CD4-positive, alpha-beta T cell treated with Interleukin-4 for 4 hours (primary cell): ENCODE measurements at places on chromosomes 1 and 21.

DNA sequence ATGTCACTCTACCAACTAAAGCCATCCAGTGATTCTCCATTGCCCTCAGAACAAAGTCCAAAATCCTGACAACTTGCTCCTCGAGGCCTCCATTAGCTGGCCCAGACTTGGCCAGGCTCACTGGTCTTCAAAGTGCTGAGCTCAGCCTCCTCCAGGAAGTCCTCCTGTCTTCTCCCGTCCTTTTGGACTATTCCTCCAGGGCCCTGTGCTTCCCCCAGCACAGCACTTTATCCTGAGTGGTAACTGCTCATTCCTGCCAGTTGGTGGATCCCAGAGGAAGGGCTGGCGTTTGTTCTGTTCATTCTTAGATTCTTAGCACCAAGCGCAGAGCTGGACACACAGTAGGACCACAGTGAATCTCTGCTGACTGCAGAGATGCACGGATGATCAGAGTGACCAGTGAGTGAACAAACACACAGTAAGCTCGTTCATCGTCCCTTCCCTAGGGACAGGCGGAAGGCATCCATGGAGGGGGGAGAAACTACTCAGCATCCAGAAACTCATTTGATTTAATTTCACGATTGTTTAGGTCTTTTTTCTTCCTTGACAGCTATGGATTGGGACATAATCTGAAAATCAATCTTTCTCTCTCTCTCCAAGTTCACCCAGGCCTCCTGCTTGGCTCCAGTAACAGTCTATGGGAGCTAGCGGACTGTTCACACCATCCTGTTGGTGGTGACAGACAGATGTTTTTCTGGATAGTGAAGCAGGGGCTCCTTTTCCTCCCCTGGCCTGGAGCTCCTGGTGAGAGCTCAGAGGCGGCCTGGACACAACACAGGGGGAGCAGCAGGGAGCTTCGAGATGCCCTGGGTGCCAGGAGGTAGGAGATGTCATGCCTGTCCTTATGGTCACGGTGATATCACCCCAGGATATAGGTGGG lies 180.2 kb downstream of the PTPRU start:
- no peak for DNase-seq

DNA sequence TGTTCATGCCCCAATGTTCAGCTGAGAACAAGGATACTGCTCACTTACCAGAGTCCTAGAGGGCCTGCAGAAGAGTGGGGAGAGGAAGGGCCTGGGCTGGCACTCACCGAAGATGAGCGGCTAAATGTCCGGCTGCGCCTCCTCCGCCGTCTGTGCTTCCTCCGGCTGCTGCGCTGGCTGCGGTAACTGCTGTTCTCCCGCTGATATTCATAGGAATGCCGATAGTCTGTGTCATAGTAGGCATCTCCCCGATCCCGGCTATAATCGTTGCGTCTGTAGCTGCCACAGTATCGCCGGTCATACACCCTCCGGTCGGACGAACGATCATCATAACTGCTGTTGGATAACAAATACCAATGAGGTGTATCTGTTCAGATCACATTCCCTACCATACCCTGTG lies 3.9 kb downstream of the CLK2 start:
- no peak for DNase-seq

DNA sequence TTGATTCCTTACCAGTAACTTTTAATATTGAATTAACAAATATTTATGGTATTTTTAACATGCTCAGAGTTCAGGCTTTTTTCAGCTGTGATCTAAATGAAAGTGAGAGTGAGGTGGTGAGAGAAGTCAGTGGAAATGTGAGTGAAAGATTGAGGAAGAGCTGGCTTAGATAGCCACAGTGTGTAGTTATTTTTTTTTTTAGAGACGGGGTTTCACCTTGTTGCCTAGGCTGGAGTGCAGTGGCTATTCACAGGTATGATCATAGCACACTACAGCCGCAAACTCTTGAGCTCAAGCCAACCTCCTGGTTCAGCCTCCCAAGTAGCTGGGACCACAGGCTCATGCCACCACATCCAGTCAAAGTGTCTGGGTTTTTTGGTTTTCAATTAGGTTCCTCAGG lies 10.9 kb downstream of the RNF11 start:
- no peak for DNase-seq

DNA sequence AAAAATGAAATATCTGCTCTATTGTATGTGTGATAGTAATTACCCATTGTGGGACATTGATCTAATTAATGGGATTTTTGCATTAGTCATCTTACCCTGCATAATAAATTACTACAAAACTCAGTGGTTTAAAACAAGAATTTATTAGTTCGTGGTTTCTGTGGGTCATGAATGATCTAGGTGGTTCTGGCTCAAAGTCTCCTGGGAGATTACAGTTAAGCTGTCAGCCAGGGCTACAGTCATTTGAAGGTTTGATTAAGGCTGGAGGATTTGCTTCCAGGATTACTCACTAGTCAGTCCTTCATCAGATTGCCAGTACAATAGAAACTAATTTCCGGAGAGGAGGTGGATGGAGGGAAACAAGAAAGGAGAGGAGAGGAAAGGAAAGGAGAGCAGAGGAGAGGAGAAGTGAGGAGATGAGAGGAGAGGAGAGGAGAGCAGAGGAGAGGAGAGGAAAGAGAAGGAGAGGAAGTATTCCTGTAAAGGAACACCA lies 60.4 kb upstream of the TNFSF4 start:
- DNase-seq = no peak

DNA sequence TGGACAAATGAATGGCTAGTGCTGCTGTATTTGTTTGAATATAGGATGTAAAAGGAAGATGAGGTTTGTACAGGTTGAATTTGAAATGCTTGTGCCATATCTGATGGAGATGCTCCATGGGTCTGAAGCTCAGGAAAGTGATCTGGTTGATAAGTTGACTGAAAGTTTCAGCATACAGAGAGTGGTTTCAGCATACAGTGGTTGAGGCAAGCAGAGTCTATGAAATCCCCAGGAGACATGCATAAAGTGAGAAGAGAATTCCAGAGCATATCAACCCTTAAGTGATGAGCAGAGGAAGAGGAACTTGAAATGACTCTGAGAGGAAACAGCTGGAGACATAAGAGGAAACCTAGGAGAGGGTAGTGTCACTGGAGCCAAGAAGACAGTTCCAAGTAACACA lies 21.7 kb downstream of the TCHHL1 start:
- DNase-seq = no peak

DNA sequence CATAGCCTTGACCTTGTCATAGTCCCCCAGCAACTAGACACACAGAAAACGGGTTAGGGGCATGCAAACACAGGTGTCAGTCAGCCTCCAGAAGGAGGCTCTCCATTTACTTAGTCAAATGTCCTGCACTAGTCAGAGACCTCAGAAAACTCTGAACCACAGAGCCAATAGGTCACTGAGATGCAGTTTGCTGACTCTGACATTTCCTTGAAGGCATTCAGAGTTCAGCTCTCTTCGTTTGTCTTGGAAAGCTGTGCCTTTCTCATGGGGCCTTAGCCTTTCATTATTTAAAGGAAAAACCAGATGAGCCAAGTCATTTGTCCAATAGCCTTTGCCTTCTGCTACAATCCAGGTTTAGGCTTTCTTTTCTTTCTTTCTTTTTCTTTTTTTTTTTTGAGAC lies 3.5 kb downstream of the OLFML2B start:
- DNase-seq = no peak

- DNase-seq = no peak
Measured at GRCh38 chr1:202122639-202123335, at the start of gene GPR37L1. Gene GPR37L1, plus strand, starts transcription at chr1:202122917. Its CDS starts 47 bp downstream, at chr1:202122964.

DNA sequence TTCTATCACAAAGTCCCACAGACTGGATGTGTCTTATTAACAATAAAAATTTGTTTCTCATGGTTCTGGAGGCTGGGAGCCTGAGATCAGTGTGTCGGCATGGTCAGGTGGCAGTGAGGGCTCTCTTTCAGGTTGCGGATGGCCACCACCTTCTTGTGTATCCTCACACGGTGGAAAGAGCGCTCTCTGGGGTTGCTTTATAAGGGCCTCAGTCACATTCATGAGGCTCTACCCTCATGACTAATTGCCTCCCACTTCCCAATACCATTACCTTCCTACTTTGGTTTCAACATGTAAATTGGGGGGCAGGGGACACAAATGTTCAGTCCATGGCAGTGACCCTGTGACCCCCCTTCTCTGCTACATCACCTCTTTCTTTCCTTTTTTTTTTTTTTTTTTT lies 20.7 kb upstream of the MX1 start:
- no peak for DNase-seq

- no peak for DNase-seq
Measured at GRCh38 chr21:46124083-46124925, 26.4 kb downstream of the COL6A2 start.

- DNase-seq = no peak
Measured at GRCh38 chr1:88985032-88985431, 7.4 kb downstream of the KYAT3 start.

GRCh38 chr21:22965455-22966135 lies 1967.4 kb downstream of the NCAM2 start:
- no peak for DNase-seq

- DNase-seq = no peak
Measured at GRCh38 chr1:83964153-83964552, 34.8 kb downstream of the TTLL7 start.

DNA sequence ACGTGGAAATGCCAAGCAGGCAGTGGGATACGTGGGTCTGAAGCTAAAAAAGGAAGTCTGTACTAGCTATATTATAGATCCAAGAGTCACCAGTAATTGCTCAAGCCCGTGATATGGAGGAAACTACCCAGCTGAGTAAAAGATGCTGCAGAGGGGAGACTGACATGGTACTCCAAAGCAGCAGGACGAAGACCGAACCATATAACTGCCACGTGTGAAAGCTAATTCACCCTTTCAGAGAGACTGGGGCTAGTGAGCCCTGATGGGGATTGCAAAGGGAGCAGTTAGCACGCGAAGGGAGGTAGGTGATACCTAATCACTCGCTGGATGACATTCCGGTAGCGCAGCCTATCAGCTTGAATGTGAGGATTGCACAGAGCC lies 316 bp downstream of the AP4B1 start:
- DNase-seq = no peak

- DNase-seq = no peak
Measured at GRCh38 chr1:226091461-226091860, 28.9 kb downstream of the H3-3A start.

GRCh38 chr1:93979718-93980319 lies 70.6 kb upstream of the GCLM start:
- DNase-seq = no peak

DNA sequence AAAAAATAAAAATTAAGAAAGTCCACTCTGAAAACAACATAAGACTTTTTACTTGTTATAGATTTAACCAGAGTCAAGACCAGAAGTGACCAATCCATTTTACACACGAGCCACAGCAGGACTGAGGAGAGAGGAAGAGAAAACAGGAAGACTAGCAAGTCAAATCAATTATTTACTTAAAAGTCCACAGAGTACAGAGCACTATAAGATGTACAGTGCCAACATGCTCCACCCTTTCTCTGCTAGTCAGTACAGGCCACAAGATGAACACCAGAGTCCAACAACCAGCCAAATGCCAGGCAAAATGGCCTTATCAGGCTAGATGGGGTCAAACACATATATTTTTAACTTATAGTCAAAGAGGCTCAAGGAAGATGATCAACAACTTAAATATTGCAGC lies 19.5 kb downstream of the LUZP1 start:
- DNase-seq = no peak

DNA sequence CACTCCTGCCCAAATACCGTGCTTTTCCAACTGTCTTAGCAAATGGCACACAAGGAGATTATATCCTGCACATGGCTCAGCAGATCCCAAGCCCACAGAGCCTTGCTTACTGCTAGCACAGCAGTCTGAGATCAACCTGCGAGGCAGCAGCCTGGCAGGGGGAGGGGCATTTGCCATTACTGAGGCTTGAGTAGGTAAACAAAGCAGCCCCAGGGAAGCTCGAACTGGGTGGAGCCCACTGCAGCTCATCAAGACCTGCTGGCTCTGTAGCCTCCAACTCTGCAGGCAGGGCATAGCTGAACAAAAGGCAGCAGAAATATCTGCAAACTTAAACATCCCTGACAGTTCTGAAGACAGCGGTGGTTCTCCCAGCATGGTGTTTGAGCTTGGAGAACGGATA lies 70.1 kb upstream of the PTBP2 start:
- no peak for DNase-seq

DNA sequence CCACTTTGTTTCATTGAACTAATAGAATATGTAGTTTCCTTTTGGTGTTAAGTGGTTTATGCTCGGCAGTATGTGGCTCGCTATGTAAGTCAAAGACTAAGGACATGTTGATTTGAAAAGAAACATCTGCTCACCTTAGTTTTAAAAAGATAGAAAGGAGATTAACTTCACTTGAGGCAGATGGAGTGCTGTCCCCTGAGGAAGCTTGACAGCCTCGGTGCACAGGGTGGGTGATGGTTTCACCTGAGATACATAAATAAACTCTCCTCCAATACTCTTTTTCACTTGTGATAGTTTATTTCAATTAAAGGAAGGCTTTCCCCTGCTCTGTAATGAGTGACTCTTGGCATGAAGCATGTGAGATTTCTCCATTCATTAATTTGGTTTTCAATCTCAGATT lies 70.8 kb upstream of the FMN2 start:
- no peak for DNase-seq

GRCh38 chr1:11456965-11457364 lies 22.0 kb upstream of the DISP3 start:
- no peak for DNase-seq

GRCh38 chr1:64363616-64364015 lies 106.3 kb upstream of the CACHD1 start:
- no peak for DNase-seq

DNA sequence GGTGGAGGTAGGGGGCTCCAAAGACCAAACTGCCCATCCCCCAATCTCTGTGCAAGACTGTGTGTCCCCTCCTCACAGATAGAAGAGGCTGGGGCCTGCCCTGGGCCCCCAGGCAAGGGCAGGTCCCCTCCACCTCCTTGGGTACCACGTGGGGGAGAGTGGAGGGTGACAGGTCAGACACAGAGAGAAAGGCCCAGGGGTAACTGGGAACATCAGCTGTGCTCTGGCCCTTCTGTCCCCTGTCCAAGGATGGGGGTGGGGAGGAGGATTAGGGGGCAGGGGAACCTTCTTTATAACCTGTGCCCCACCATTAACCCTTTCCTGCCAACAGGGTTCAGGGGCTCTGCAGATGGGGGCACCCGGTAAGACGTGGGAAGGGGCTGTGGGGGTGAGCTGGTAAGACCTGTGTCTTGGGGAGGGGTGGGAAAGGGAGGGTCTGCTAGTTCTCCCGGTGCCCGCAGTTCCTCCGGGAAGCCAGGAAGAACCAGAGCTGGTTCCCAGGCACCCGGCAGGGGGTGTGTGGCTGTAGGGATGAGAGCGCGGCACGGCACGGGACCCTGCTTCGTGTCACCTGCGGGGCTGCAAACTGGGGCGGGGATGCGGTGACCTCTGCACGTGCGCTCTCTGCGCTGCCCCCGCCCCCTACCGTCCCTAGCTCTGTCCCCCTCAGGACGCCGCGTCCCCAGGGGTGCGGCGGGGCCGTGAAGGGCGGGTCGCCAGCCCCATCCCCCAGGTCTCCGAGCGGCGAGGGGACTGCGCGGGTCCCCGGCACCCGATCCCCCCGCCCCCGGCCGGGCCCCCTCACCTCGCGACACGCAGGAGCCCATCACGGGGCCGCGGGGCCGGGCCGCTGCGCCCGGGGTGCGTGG lies 601 bp downstream of the FAM131C start:
- no peak for DNase-seq

GRCh38 chr1:11804666-11805421 lies 920 bp downstream of the MTHFR start:
- DNase-seq = peak; percentile 21
